ENCODE measurements at places on chromosomes 7 and 10.
A peak's percentile ranks its signal among the peaks of the same experiment; 100 is the strongest.

- DNase-seq: no peak
Measured at GRCh38 chr10:83750604-83751003, 388.7 kb upstream of the GHITM start.

DNA sequence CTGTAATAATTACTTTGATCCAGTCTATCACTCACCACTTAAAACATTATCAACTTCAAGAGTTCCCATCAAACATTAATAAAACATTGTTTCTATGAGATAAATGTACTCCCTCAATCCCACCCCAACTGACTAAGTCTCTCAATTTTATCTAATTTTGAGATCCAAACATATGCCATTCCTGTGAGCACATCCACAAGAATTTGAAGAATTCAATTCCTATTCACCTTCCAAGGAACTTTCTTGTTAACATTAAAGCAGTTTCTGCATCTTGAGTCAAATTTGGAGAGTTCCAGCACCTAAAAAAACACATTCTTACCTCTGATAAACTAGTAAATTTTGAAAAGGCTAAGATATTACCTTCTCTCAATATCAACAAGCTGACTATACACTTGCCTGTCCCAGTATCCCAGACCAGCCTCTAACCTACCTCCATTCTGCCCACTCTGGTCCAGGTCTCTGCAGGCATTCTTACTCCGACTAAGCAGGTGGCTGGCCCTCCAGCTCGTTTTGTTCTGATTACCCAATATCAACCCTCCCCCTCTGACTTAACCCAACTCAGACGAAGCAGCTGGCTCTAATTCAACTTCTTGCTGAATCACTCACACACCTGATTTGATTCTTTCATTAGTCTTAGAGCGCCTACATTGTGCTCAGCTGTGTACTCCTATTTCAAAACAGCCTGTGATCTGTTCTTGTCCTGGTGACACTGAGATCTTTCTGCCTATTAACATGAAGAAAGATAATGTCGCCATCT, 275.2 kb downstream of the IPMK start:
- DNase-seq: peak; percentile 73

- no peak for DNase-seq
Measured at GRCh38 chr10:90389876-90390275, 468.0 kb downstream of the HTR7 start.

DNA sequence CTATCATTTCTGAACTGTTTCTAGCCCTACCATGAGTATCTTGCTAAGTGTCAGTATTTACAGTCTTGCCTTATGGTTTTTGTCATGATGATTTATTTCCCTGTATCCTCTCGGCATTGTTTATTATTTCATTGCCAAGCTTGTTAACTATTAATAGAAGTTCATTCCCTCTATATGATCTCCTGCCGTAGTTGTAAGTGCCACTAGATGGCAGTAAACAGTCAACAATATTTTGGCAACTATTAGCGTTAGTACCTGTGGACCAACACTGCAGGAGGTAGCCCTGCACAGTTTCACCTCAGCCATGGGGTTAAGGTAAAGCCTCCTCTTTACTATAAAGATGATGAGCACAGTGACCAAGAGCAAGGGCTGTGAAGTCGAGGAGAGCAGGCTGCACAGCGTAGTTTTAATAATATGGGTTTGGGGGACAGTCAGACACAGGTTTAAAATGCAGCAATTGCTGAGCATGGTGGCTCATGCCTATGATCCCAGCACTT, 26.1 kb upstream of the CCNJ start:
- peak; percentile 54 for DNase-seq

DNA sequence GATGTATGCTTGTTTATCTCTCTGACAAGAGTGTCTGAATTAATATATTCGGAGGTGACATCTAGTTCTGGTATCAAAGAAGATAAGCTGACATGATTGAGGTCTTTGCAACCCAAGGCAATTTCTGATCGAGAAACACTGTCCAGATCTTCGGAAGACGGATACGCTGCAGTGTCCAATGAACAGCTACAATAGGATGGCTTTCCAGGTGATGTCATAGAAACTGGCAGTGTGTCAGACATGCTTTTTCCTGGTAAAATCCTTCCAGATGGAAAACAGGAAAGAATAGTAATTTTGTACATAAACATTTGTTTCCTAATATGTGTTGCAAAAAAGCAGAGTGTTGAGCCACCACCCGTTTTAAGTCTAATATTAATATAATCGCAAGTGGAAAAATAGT, 33.4 kb downstream of the VWDE start:
- no peak for DNase-seq

Measured in urothelium cell line (cell line).